Mesendoderm (in vitro differentiated cells): ENCODE measurements at places on chromosomes 12 and 14.

DNA sequence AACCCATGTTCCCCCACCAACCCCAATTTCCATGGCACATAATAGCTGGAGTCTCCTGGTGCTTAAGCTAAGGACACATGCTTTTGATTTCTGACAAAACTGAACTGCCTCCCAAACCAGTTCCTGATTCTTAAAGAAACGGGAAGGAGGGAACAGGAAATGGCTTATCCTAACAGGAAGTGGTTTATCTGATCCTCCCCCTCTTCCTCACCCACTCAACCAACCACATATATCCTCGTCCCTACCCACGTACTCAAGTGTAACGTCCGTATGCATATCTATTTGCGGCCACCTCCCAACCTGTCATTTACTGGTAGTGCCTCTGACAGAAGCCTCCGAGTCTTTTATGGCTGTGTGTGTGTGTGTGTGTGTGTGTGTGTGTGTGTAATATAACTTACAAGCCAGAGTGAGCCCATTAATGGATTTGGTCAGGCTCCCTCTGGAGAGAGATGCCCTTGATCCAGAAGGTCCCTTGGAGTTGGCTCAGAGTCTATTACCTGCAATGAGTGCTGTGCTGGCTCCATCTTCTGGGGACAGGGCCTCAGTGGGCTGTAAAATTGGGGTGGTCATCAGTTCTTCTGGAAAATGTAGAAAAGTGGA lies 7.7 kb downstream of the DAZAP2 start:
- no peak overlapping the region for H3K4me3 ChIP-seq
- peaks cover 6% of the 10 kb centered on the region for H3K4me1 ChIP-seq
- DNase-seq: peak; percentile 61
- no peaks in the 10 kb centered on the region for H3K27me3 ChIP-seq

DNA sequence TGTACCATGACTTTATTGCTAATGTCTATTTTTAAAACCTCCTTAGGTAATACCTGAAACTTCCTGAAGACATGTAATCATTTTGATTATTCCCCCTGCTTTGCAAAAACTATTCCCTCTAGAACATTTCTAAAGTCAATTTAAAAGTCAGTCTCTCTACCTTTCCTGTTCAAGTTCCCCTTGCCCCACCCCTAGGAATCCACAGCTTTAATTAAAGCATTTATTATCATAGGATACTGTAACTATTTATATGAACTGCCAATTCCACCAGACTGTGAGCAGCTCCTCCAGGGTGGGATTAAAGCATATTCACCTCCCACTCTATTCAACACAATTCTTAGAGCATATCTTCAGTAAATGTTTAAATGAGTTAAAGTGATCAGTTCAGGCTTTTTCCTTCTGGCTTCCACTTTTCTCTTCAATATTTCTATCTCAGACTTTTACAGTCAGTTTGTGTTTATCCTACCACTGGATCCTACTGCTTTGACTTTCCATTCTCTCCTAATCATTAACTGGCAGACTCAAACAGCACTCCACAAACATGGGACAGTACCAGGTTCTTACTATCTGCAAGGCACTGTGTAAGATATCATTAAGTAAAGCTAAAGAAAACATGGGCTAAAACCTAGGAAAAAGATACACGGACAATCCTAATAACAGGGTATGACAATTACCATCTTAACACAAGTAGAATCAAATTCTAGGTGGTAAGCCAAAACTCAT lies 39.1 kb downstream of the PTPN21 start:
- no peak overlapping the region for H3K27ac ChIP-seq
- no peaks in the 10 kb centered on the region for H3K27me3 ChIP-seq
- no peaks in the 10 kb centered on the region for H3K36me3 ChIP-seq
- no peak for DNase-seq

- H3K4me3 ChIP-seq: no peak overlapping the region
- H3K27me3 ChIP-seq: no peaks in the 10 kb centered on the region
- no peak overlapping the region for H3K27ac ChIP-seq
- peak; percentile 68 for DNase-seq
Measured at GRCh38 chr14:57182760-57183503, 85.8 kb downstream of the EXOC5 start.

DNA sequence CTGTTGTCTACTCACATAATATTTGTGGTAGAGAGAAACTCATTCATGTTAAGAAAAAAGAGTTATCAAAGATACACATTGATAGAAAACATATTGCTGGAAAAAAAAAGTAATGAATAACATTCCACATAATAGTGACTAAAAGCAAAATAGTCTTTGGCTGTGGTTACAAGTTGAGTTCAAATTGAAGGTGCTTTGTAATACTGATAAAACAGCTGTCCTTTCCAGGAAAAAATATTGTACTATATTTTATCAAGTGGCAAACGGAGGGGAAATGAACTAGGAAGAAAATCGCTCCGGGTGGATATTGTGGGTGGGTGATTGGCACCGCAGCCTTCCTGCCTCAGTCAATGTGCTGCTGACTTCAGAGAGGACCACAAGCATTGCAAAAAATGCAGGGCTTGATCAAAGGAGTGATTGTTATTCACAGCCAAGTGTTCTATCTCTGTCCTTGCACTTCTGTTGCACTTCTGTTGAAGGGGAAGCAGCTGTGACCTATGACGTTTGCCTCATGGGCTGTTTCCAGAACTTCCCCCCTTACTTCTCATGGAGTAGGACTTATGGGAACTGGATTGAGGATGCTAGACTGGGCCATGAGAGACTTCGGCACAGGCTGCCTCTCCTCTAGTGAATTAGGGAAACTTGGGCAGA lies 114.4 kb downstream of the VRK1 start:
- H3K27me3 ChIP-seq: no peaks in the 10 kb centered on the region
- H3K36me3 ChIP-seq: no peaks in the 10 kb centered on the region
- no peaks in the 10 kb centered on the region for H3K4me1 ChIP-seq
- no peak overlapping the region for H3K27ac ChIP-seq
- DNase-seq: no peak
- no peak overlapping the region for H3K4me3 ChIP-seq

GRCh38 chr14:21102521-21103410 lies 1.9 kb downstream of the TMEM253 start:
- H3K36me3 ChIP-seq: no peaks in the 10 kb centered on the region
- peak overlapping the region; percentile 29 for H3K4me3 ChIP-seq
- peak; percentile 73 for DNase-seq
- H3K27ac ChIP-seq: peak overlapping the region; percentile 13

- peaks cover 3% of the 10 kb centered on the region for H3K4me1 ChIP-seq
- H3K4me3 ChIP-seq: no peak overlapping the region
- no peaks in the 10 kb centered on the region for H3K27me3 ChIP-seq
- DNase-seq: no peak
- H3K27ac ChIP-seq: no peak overlapping the region
Measured at GRCh38 chr14:62776300-62776699, 269.0 kb downstream of the KCNH5 start.

DNA sequence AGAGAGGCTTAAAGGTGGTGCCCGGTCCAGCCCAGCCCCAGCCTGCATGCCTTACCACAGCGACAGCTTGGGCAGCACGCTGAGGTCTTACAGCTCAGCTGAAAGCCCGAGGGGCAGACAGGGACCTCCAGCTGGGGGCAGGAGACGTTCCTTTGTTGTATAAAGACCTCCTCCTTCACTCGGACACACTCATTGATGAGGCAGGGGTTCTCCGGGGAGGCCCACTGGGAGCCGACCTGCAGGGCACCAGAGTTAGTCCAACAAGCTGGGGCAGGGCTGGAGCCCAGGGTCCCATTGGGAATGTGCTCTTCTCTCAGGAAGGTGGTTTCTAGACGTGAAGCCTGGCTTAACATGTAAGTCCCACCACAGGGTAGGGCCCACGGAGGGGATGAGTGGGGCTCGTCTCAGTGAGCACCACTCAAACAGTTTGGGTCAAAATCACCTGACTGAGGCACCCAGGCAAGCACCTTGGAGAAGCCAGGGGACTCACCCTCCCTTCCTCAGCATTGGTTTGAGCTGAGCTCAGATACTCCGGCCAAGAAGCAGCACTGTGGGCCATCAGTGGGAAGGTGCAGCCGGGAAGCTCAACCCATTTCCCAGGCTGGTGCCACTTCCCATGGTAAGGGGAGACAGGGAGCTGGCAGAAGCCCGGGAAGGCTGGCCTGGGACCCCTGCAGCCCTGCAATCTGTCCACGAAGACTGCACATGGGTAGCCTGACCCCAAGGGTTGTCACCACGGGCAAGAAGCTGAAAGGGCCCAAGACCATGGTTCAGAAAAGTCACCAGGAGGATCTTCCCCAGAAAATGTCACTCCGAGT lies 24.3 kb upstream of the ANO2 start:
- no peaks in the 10 kb centered on the region for H3K36me3 ChIP-seq
- no peak overlapping the region for H3K4me3 ChIP-seq
- peaks cover 13% of the 10 kb centered on the region for H3K4me1 ChIP-seq

DNA sequence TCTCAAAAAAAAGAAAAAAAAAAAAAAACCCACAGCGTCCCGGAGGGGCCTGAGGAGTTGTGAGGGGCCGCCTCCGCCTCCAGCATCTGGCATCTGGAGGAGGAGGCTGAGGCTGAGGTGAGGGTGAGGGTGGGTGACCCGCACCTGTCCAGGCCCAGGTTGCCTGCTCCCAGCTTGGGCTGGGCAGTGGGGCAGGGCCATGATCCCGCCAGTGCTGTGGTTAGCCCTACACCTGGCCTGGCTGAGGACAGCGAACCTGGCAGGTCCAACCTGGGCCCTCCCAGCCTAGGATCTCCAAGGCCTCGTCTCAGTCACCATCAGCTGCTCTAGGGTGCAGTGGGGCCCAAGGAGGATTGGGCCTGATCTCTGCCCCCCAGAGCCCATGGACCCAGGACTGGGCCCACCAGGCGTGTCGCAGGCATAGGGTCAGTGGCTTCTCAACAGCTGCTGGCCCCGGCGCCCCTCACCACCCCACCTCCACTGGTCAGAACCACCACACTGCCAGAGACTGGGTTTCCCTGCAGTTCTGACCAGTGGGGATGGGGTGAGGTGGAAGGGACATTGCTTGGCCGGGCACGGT lies 36.3 kb upstream of the RCOR1 start:
- DNase-seq: no peak
- no peaks in the 10 kb centered on the region for H3K4me1 ChIP-seq
- H3K4me3 ChIP-seq: no peak overlapping the region

DNA sequence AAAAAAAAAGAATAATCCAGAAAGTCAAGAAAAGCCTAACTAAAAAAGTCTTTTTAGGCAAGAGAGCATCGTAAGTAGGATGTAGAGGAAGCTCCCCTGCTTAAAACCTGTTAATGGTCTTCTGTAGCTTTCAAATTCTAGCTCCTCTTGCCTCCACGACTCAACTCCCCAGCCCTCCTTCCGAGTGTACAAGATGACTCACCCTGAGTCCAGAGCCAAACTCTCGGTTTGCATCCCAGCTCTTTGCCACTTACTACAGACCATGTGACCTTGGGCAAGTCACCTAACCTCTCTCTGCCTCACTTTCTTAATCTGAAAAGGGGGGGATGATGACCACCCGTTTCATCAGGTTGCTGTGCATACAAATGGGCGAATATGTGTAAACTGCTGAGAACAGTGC lies 460.4 kb downstream of the DPF3 start:
- no peaks in the 10 kb centered on the region for H3K27me3 ChIP-seq
- no peak overlapping the region for H3K4me3 ChIP-seq
- DNase-seq: no peak
- H3K4me1 ChIP-seq: peaks cover 2% of the 10 kb centered on the region
- H3K36me3 ChIP-seq: no peaks in the 10 kb centered on the region

DNA sequence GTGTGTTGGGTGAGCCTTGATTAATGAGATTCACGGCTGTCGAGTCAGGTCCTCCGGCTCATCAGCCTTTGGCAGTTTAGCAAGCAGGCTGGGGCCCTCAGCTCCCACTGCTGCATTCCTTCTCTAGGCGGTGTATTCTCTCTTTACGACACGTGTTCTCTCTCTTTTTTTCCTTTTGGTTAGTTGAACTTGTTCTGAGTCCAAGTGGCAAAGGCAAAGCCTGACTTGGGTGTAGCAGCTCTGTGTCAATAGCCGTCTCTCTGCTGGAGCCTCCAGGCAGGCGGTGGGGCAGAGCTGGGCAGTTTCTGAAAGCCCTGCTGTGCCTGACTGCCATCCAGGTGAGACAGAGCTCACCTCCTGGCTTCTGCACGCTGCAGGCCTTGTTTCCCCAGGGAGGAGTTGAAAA lies 46.6 kb downstream of the SUSD6 start:
- no peaks in the 10 kb centered on the region for H3K27me3 ChIP-seq
- no peaks in the 10 kb centered on the region for H3K36me3 ChIP-seq
- H3K27ac ChIP-seq: no peak overlapping the region

GRCh38 chr12:94157981-94158411 lies 9.6 kb downstream of the PLXNC1 start:
- H3K36me3 ChIP-seq: no peaks in the 10 kb centered on the region
- H3K4me3 ChIP-seq: no peak overlapping the region
- DNase-seq: no peak
- H3K4me1 ChIP-seq: no peaks in the 10 kb centered on the region
- H3K27me3 ChIP-seq: no peaks in the 10 kb centered on the region
- no peak overlapping the region for H3K27ac ChIP-seq

DNA sequence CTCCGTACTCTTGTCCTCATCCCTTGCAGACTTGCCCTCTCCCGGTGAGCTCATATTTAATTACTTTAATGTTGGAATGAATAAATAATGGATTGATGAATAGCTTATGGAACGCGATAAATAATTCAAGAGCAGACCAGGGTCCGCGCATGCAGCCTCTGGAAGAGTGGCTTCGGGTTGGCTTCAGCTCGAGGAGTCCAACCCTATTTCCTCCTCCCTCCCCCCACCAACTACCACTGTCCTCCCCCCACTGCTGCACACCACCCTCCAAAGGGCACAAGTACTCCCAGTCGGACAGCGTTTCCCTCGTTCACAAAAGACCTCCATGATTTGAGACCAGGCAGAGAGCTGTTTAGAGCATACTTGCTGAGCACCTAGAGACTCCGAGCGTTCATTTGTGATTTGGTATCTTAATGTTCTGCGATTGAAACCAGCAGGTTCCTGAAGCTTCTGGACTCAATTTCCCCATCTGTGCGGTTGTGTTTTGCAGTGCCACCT lies 647 bp upstream of the SIX1 start:
- H3K36me3 ChIP-seq: no peaks in the 10 kb centered on the region
- DNase-seq: peak; percentile 57
- peak overlapping the region; percentile 0 for H3K4me3 ChIP-seq
- no peak overlapping the region for H3K27ac ChIP-seq
- peaks cover 13% of the 10 kb centered on the region for H3K4me1 ChIP-seq

DNA sequence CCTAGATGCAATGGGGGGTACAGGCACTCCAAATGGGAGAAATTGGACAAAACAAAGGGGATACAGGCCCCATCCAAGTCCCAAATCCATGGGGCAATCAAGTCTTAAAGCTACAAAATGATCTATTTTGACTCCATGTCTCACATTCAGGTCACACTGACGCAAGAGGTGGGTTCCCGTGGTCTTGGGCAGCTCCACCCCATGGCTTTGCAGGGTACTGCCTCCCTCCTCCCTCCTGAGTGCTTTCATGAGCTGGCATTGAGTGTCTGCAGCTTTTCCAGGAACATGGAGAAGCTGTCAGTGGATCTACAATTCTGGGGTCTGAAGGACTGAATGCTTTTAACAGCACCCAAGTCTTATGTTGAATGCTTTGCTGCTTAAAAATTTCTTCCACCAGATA lies 274.5 kb upstream of the LRIG3 start:
- H3K36me3 ChIP-seq: no peaks in the 10 kb centered on the region
- H3K27ac ChIP-seq: no peak overlapping the region
- no peaks in the 10 kb centered on the region for H3K27me3 ChIP-seq
- peak; percentile 27 for DNase-seq
- H3K4me1 ChIP-seq: no peaks in the 10 kb centered on the region
- H3K4me3 ChIP-seq: no peak overlapping the region

GRCh38 chr14:43243168-43243567 lies 1263.9 kb downstream of the FSCB start:
- no peak overlapping the region for H3K27ac ChIP-seq
- no peak for DNase-seq
- no peaks in the 10 kb centered on the region for H3K36me3 ChIP-seq
- H3K27me3 ChIP-seq: no peaks in the 10 kb centered on the region
- H3K4me3 ChIP-seq: no peak overlapping the region

- no peaks in the 10 kb centered on the region for H3K27me3 ChIP-seq
- no peaks in the 10 kb centered on the region for H3K4me1 ChIP-seq
- no peak overlapping the region for H3K27ac ChIP-seq
- peak; percentile 27 for DNase-seq
Measured at GRCh38 chr14:61752626-61753025, 9.6 kb upstream of the SNAPC1 start.
